ENCODE measurements at places on chromosomes 4 and X.

DNA sequence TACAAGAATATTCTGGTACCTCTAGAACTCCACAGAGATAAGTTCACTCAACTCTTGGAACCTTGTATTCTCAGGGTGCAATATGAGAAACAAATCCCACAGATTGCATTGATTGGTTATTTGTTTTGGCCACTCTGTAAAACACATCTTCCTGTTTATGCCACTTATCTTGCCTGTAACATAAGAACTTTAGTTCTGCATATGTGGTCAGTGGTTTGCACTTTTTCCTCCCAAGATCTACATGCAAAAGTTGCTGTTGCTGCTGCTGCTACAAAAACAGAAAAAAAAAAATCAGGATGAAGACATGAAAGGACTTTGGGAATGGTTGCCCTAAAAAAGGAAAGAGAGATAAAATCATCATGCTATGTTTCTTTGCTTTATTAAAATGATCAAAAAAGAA lies 9.6 kb downstream of the ODAPH start:
- DNase-seq = no peak

DNA sequence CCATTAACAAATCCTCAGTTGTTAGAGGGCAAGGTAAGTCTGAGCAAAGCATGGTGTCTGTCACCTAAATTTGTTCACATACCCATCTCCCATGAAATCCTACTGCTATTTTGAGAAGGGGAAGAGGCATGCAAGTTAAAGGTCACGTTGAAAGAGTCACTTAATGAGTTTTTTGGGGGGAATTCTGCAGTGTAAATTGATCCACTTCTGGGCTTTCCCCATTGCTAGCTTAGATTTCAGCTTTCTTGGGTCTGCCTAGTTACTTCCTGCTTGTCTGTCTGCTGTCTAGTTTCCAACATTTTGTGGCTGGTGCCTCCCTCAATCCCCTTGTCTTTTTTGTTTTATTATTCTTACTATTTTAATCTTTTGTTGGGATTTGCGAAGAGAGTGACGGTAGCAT lies 32.0 kb downstream of the CEP135 start:
- no peak for DNase-seq

DNA sequence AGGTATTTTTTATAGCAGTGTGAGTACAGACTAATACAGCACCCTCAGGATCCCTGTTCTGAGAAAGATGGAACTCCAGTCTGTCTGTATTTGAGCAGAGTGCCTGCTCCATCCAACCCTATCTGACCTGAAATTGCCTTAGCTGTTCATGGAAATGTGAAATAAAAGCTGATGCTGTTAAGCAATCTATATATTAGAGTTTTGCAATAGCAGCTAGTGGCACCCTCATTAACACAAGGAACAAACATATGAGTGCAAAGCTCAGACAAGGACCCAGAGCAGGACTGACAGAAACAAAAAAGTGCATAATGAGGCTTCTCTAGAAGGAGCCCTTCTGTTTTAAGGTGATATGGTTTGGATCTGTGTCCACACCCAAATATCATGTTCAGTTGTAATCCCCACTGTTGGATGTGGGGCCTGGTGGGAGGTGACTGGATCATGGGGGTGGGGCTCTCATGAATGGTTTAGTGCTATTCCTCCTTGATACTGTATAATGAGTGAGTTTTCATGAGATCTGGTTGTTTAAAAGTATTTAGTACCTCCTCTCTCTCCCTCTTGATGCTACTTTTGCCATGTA lies 272.9 kb upstream of the KLF3 start:
- no peak for DNase-seq

GRCh38 chr4:85127653-85128052 lies 161.2 kb upstream of the WDFY3 start:
- no peak for DNase-seq

DNA sequence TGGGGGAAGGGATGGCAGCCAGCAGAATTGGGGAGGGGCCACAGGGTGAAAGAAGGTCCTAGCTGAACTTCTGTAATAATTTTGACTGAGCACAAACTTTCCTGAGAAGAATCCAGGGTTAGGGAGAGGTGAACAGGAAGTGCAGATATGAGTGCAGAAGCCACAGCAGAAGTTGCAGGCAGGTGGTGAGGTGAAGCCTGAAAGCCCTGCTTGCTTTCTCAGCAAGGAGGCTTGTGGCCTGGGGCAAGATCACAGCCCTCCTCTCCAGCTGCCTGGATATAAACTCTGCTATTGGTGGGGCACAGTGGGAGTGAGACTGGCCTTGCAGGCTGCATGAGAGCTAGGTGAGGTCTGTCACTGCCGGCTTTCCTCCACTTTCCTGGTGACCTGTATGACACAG lies 44.1 kb upstream of the UPRT start:
- DNase-seq = no peak

DNA sequence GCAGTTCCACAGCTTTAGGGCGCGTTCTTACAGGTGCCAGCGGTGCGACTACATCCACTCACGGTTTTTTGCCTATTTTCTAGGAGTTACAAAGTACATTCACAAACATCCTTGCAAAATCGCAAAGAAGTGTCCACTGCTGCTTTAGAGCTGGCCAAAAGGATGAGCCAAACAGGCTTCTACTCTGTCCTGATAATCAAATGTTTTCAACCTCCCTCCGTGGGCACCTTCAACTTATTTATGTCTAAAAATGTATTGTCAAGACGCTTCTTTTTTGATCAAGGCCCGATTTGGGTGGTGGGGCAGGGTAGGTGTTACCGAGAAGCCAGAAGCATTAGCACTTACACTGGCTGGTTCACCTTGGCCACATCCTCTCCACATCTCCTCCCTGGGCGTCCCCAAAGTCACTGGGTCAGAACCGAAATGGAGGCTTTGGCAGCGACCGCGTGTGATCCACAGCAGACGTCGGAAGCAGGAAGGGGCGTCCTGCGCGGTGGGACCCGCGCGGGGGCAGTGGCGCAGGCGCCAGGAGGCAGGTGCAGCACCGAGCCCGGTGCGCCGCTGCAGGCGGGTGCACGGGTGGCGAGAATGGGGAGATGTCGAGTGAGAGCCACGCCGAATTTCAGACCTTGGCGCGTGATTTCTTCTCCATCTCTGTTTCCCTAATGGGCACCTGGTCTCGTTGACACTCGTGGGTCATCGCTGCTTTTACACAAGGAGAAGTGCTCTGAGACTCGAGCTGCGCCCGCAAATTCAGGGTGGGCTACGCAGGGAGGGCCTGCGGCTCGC lies 16.9 kb downstream of the NKX3-2 start:
- DNase-seq = no peak

Data from activated T-cell treated with anti-CD3 and anti-CD28 coated beads for 24 hours (primary cell).